ENCODE measurements at places on chromosomes 5 and 9.

- no peak for DNase-seq
These were observed 16.4 kb downstream of the CSF1R start for GRCh38 chr5:150069672-150070627.

DNA sequence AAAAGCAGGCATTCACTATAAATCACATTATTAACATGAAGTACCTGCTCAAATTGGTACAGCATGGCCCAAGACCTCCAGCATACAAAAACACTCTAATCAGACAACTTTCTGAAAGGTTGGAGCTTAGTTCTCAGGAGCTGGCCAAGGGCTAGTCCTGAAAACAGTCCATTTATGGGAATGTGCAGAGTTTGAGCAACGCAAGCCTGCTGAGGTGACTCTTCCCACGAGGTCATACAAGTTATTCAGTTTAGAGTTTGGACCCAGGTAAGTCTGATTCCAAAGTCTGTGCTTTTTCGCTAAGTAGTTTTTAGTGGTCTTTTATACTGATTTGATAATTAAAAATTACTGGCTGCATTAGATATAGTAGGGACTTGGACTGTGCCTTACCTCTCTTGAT lies 52.6 kb downstream of the AP3S1 start:
- no peak for DNase-seq

- DNase-seq, result no peak
These were observed 7.6 kb upstream of the ADGRV1 start for GRCh38 chr5:90550963-90551362.

DNA sequence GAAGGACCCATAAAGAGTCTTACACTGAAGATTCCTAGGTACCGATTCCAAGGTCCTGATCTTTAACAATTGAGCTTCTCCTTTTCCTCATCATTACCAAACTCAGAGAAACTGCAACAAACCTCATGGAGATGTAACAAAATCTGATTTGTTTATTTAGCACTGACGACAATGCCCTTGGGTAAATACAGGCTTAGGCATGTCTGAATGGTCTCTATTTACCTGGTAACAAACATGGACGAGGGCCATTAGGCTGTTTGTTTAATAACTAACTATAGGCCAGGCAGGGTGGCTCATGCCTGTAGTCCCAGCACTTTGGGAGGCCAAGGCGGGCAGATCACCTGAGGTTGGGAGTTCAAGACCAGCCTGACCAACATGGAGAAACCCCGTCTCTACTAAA lies 333.3 kb downstream of the AGTPBP1 start:
- DNase-seq, result no peak

- no peak for DNase-seq
These were observed 2.2 kb downstream of the SPOCK1 start for GRCh38 chr5:137496919-137497318.

GRCh38 chr9:114291886-114292590 lies 30.9 kb upstream of the ORM1 start:
- no peak for DNase-seq

GRCh38 chr9:74974558-74974957 lies 21.8 kb upstream of the C9orf40 start:
- DNase-seq, result no peak

DNA sequence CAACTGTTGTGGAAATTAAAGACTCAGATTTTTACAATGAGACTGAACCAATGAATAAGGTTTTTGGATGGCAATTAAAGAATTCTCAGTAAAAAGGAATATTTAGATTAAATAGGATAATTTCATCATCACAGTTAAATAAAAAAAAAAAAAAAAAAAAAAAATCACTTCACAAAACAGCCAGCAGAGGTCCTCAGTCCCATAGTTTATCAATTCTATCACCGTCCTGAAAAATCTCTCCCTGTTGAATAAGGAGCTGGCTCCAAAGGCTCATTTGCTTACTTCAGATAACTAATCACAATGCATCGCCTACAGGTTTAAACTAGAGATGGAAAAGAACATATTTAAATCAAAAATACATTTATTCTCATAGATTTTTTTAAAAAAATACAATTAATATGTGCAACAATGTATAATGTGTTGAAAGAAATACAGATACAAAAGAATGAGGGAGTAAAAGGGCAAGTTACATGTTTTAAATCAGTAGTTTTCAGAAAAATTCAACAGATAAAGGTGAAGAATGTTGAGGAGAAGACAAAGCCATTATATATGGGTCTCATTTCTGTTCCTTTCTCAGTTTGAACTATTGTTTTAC lies 175.8 kb upstream of the CHD1 start:
- DNase-seq, result no peak

All from 8988T (cell line).